ENCODE measurements at places on chromosomes 4 and X.

- peak; percentile 53 for DNase-seq
Observed at GRCh38 chr4:106315476-106315967, 487 bp downstream of the TBCK start.

GRCh38 chr4:40395908-40396793, 61.0 kb downstream of the CHRNA9 start:
- no peak for DNase-seq

GRCh38 chr4:71441186-71442169, 102.7 kb downstream of the SLC4A4 start:
- no peak for DNase-seq

DNA sequence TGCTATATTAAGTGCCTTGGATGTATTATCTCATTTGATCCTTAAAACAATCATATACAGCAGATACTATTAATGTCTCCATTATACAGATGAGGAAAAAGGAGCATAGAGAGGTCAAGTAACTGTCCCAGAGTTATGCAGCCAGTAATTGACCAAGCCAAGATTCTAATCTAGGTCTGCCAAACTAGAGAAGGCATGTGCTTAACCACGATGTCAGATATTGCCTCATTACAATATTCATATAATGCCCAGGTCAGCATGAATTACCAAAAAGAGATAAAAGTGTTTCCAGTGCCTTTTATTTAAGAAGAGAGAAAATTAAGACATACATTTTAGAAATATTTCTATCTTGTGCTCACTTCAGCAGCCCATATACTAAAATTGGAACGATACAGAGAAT, 7.1 kb downstream of the ARHGEF6 start:
- no peak for DNase-seq

- no peak for DNase-seq
Observed at GRCh38 chrX:8960957-8961468, 72.9 kb downstream of the FAM9B start.

GRCh38 chr4:37815591-37815990, 10.9 kb upstream of the PGM2 start:
- no peak for DNase-seq

GRCh38 chr4:76488888-76489685, 54.1 kb downstream of the SHROOM3 start:
- no peak for DNase-seq

Data from CD4-positive, alpha-beta T cell treated with Interleukin-12 subunit alpha and Interleukin-12 subunit beta, for 1 hour (primary cell).